ENCODE measurements at places on chromosomes 7 and 10. TPM values are rescaled to one million over a fixed set of nuclear protein-coding genes. Genes with fewer than 3 reads are reported as not detected.

VDAC2 gene
- total RNA-seq: 133 TPM

GRCh38 chr7:1918881-1919525 lies 248.9 kb downstream of the ELFN1 start:
- no peak for DNase-seq

- no peak for DNase-seq
Observed at GRCh38 chr10:117616179-117616578, 73.6 kb downstream of the EMX2 start.

GRCh38 chr7:30390736-30391636 lies 87.6 kb downstream of the NOD1 start:
- no peak for DNase-seq

- no peak for DNase-seq
Observed at GRCh38 chr7:22447008-22447407, 53.0 kb downstream of the STEAP1B start.

DNA sequence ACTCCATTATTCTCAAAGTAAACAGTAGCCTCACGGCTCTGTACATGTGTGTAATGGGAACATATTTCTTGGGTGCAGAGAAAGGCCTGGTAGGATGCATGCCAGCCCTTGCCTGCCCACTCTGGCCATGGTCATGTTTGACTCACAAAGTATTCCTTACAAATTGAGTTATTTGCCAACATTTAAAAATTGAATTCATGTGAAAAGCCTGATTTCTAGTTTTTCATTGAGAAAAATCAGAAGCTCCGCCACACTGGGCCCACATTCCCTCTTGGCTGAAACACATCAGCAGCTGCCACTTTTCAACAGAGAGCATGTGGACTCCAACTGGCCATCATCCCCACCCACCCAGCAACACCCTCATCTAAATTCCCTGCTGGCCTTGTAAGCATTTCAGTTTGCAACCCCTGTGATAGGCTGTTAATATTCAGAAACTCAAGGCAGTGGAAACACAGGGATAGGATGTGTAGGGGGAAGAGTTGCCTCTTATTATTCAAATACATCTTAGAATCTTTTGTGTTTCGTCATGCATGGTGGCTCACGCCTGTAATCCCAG lies 40.9 kb downstream of the CDH23 start:
- no peak for DNase-seq

DNA sequence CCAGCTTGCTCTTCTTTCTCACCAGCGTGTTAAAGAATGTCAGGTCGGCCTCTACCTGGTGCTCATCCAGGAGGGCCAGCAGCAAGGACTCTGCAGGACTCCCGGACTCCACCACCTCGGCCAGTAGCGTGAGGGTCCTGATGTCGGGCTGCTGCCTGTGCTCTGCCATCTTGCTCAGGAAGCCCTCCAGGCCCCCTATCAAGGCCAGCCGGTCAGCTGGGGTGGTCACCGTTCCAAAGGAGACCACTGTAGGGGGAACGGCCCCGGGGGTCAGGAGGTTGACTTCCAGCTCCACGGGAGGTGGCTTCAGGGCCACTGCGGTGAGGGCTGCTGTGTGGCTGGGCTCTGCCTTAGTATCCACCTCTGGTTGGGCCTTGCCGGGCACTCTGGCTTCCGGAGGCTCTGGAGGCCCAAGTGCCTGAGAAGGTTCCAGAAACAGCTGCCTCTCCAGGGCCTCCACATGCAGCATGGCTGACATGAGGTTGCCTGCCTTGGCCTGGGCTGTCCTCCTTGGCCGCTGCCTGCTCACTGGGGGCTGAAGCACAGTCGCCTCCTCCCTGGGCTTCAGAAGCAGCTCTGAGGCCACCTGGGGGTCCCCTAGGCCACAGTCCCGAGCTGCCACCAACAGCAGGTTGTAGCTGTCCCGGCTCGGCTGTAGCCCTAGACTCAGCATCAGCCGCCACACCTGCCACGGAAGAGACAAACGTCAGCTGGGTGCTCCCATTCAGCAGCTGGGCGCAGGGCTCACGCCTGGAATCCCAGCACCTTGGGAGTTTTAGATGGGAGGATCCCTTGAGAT lies 13.5 kb downstream of the PTCD1 start:
- no peak for DNase-seq

EVX1 gene
- not detected for total RNA-seq

DNA sequence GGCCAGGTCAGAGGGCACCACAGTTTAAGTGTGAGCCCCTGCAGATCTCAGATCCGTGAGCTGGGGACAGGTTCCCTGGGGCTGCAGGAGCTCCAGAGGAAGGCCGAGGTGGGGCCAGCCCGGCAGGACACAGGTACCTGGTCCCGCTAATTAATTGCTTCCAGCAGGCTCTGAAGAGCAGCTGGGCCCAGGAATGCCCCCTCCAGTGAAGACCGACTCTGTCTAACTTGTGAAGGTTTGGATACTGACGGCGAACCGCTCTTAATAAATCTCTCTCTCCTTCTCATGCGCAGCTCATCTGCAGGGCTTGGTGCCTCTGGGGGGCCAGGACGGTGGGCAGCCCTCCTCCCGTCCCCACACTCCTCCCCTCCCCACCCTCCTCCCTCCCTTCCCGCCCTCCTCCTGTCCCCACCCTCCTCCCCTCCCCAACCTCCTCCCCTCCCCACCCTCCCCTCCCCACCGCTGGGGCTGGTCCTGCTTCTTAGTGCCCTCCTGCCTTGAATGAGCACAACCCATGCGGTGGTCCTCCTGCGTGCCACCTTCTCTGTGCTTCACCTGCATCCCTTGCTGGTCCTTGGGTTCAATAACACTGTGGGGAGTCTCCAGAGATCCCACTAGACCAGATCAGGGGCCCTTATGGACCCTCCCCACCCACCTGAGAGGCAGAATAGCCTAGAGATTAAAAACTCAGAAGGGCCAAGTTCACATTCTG lies 38.3 kb downstream of the PDGFA start:
- no peak for DNase-seq

DNA sequence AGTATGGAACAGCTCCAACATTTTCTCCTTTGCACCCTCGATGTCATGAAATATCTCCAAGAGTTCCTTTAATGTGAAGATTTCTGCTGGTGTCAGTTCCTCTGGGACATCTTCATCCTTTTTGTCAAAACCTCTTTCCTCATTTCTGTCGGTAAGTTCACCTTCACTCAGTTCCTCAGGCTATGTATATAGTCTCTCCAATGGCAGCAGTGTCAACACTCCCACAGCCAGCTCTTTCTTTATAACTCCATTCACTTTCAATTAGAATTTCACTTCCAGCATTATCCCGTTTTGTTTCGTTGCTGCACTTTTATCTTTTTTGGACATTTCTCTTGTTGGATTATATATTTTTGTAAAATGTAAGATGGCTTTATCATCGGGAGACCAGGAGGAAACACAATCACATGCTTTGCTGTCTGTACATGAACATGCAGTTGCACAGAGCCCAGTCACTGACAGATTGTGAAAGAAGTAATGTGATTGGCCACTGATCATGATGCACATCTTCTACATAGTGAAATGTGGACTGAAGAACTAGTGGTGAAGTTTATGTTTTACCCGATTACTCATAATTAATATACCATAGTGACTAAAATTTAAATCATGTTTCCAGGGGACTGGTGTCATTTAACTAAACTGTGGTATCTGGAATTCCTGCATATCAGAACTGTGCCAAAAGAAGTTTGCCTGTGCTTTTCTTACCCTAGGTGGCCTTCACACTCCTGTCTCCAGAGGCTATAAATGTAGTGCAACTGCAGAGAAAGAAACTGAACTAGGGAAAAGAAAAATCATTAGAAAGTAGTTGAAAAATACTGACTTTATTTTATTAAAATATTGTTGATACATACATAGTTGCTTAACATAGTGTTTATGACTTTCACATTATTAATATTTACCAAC lies 289.6 kb downstream of the PPP1R3A start:
- DNase-seq: no peak

NEUROG3 gene
- 0.23 TPM for total RNA-seq

OR2A42 gene
- total RNA-seq: not detected

DNA sequence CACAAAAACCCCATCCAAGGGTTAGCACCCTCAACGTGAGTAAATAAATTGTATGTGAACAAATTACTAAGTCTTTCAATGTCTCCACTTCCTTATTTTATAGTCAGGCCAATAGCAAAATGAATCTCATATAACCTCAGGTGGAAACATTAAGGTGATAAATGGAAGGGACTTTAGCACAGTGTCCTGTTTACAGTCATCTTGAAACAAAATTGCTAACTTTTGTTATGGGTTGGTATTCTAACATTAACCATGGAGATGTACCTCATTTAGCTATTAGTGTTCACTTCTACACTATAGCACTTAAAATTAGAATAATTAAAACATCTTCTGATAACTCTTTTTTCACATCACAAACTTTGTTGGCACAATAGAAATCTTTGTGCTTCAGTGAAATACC lies 255.8 kb upstream of the CNTNAP2 start:
- DNase-seq: no peak

POLR2J2 gene
- total RNA-seq: 8.4 TPM

SMKR1 gene
- total RNA-seq: 1.6 TPM

- no peak for DNase-seq
Observed at GRCh38 chr10:52318822-52319464, 4.9 kb downstream of the DKK1 start.

FAM237B gene
- total RNA-seq: not detected

DNA sequence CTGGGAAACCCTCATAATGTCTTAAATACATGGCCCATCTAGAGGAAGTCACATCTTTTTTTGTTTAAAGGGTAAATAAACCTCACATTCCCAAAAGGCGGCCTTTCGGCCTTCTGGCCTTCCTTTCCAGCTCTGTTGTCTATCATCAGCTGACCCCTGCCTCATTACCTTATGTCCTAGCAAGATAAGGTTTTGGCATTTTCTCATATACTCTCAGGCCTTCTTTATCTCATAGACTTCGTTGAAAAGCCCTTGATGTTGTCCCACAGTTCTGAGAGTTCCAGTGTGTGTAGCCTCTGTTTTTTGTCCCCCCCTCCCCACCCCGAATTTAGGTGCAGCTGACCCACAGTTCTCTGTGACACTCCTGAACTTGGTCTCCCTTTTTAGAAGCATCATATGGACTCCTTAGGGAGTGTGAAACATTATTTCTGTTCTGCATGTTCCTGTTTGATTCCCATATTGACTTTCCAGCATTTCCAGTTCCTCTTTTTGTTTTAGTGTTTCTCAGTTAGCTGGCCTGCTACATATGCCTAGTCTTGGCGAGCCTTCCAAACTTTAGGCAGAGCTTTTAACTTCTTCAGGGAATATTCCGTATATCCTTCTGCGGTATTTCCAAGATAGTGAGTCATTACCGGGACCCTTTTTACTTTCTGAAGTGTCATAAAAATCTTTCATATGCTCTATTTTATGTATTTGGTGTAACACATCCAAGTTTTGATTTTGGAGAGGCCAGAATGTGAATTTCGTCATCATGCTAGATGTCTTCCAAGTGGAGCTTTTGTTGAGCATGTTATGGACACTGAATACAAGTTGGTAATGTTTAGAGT lies 138.5 kb downstream of the LRRC4 start:
- no peak for DNase-seq

DNA sequence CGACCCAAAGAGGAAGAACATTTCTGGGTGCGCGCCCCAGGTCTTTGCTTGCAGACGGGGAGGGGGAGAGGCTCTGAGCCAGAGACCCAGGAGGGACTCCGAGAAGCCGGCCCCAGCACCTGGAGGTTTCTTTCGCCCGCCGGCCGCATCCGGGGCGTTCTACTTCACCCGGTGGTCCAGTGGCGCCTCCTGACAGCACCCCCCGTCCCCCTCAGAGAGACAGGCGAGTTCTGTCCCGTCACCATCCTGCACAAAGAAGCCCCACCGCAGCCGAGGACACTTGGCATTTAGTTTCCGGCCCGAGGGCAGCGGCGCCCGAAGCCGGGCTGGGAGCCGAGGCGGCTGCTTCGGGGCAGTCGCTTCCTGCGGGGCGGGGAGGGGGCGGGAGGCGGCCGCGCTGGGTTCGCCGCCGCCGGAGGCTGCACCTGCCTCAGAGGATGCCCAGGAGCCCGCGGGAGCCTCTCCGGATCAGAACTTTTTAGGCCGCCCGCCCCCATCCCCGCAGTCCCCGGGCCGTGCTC lies at the start of gene TMEM178B:
Gene TMEM178B (plus strand): TSS at position 424 of the 521 bp plus-strand sequence.
- DNase-seq: peak; percentile 44

DNA sequence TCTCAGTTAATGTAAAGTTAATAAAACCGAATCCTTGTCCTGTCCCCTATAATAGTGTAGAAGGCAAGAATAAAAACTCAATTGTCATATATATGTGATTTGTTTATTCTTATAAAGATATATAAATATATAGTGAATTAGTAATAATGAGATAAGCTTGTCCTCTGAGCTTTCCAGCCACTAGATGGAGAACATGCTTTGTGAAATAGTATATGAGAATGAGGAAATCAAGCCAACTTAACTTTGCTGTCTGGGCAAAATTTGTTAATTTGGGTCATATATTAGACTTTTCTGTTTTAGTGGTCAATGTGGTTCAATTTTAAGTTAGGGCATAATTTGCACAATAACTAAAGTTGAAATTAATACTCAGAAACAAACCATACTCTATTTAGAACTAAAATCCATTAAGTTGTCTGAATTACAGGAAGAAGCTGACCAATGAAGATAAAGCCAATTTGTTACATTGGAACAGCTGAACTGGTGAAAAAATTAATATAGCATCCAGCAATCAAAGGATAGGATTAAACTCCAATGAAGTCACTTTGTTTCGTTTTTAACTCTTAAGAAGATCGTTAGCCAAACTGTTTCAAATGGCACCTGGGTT lies 595.0 kb downstream of the ARL4A start:
- DNase-seq: no peak

GRCh38 chr10:123945325-123945920 lies 53.8 kb upstream of the CPXM2 start:
- DNase-seq: no peak

CASTOR2 gene
- 3.0 TPM for total RNA-seq

TCAF1 gene
- total RNA-seq: 24.7 TPM

DNA sequence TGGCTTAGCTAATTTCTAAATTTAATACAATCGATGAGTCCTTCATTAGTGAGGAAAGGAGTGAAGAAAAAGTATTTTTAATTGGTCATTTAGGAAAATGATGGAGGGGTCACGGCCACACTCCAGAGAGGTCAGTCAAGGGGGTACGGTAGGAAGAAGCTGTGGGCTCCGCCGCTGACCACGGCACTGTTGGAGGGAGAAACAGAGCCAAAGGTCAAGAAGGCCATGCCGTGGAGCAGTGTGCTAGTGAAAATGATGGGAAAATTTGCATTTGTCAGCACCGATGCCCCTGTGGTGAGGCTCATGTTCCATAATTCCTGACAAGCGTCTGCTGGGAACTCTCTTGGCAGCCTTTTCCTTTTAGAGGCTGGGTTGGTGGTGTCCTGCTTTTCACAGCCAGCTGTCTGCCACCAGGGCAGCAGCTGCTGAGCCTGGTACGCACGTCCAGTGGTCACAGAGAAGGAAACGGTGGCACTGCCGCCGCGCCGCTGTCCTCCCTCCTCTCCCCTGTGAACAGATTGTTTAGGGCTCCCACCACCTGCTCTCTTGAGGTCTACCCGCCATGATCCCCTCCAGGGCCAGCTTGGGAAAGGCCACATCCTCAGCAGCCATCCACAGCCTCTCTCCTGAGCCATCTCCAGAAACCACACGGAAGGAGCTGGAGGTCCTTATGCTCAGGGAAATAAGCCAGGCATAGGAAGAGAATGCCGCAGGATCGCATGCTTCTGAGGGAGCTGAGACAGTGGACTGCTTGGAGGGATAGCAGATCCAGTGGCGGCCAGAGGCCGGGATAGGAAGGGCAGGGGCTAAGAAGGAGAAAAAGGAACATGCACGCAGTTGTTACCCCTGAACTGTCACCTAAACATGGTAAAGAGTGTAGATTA lies 263.7 kb upstream of the PPP2R2D start:
- peak; percentile 5 for DNase-seq

Measured in activated CD4-positive, alpha-beta memory T cell treated with anti-CD3 and anti-CD28 coated beads, Interleukin-2, amount 10 ng/mL, durations not matched to agents 7 days and 5 days (primary cell).